ENCODE measurements at places on chromosomes 6 and 20. TPM values are rescaled to one million over a fixed set of nuclear protein-coding genes. Genes with fewer than 3 reads are reported as not detected.

Gene C20orf144
- total RNA-seq = not detected

Gene PSORS1C1
- total RNA-seq = 5.0 TPM

Gene CCDC170
- 2.6 TPM for total RNA-seq

Gene OR2B2
- total RNA-seq = not detected

Gene LRRC73
- 1.9 TPM for total RNA-seq

Gene JPH2
- total RNA-seq = 9.2 TPM

Gene SNX14
- 84.7 TPM for total RNA-seq

Gene RBM24
- total RNA-seq = 1.0 TPM

Gene LY6G6C
- not detected for total RNA-seq

Gene ENPP4
- total RNA-seq = 31.4 TPM

Gene GNAS-AS1
- 0.69 TPM for total RNA-seq

Gene RSPH4A
- 2.4 TPM for total RNA-seq

Gene DEFB128
- total RNA-seq = not detected

Gene TSPO2
- total RNA-seq = not detected

Gene SLC22A23
- 32.1 TPM for total RNA-seq

Gene ADIG
- not detected for total RNA-seq

Data from upper lobe of left lung (tissue), 6 donors.